Naive B cell (primary cell): ENCODE measurements at places on chromosomes 13 and 19.

DNA sequence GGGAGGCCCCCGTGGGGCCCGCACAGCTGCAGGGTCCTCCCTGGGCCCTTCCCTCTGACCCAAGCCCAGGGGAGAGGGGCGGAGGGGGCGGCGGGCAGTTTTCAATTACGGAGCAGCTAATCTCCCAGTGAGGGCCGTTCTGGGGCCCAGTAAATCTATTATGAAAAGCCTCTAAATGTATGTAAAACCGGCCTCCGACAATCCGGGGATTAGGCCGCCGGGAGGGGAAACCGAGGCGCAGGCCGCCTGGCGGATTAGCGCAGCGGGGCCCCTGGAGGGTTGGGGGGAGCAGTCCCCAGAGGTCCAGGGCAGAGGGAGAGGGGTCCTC is 25.1 kb downstream of the EFNA2 start:
- H3K27me3 ChIP-seq = peaks cover 4% of the 10 kb centered on the region
- H3K36me3 ChIP-seq = no peaks in the 10 kb centered on the region
- no peaks in the 10 kb centered on the region for H3K4me1 ChIP-seq
- no peak overlapping the region for H3K4me3 ChIP-seq

DNA sequence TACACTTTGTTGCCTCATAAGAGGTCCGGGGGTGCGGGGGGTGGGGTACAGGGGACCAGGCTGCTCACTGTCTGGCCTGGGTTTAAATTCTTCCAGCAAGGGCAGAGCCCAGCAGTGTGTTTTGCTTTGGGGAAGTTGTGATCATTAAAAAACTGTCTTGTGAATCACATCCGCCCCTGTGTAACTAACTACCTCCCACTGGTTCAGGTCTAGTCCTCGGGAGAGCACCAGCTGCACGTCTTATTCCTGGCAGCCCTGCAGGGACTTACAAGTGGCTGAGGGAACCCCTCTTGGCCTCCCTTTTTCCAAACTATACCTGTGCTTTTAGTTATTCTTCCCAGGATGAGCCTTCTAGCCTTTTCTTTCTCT is 127.5 kb downstream of the SIPA1L3 start:
- H3K27ac ChIP-seq = peak overlapping the region; percentile 95
- H3K4me3 ChIP-seq = peak overlapping the region; percentile 76
- no peaks in the 10 kb centered on the region for H3K27me3 ChIP-seq
- DNase-seq = peak; percentile 71
- peaks cover 79% of the 10 kb centered on the region for H3K4me1 ChIP-seq
- peaks cover 37% of the 10 kb centered on the region for H3K36me3 ChIP-seq

DNA sequence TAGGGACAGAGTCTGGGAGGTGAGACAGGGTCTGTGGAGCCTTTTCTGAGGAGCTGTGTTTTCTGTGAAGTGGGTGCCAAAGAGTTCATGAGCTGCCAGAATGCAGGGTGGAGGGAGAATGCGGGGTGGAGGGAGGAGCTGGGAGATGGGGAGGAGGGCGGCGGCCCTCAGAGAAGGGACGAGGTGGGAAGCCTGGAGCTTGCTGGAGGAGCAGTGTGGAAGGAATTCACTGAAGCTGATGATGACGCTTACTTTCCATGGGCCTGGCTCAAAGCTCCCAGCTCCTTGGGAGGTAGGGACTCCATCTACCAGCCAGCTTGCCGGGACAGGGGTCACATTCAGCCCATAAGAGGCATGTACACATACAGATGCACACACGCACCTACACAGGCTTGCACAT is 62.5 kb downstream of the MCF2L start:
- H3K27ac ChIP-seq = no peak overlapping the region
- peaks cover 20% of the 10 kb centered on the region for H3K4me1 ChIP-seq
- no peak overlapping the region for H3K4me3 ChIP-seq
- no peak for DNase-seq
- H3K36me3 ChIP-seq = no peaks in the 10 kb centered on the region

- H3K4me3 ChIP-seq = no peak overlapping the region
- H3K36me3 ChIP-seq = no peaks in the 10 kb centered on the region
- no peaks in the 10 kb centered on the region for H3K4me1 ChIP-seq
- H3K27me3 ChIP-seq = peaks cover 13% of the 10 kb centered on the region
- H3K27ac ChIP-seq = no peak overlapping the region
- no peak for DNase-seq
Measured at GRCh38 chr13:32850316-32851052, 165.7 kb upstream of the KL start.

DNA sequence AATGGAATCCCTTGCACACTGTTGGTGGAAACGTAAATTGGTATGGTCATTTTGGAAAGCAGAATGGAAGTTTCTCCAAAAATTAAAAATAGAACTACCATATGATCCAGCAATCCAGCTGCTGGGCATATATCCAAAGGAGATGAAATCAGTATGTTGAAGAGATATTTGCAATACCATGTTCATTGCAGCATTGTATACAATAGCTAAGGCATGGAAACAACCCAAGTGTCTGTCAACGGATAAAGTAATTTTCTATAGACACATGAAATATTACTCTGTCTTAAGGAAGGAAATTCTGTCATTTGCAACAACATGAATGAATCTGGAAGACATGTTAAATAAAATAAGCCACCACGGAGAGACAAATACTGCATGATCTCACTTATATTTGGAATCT is 124.7 kb downstream of the GPC5 start:
- H3K4me1 ChIP-seq = no peaks in the 10 kb centered on the region
- no peak for DNase-seq
- H3K36me3 ChIP-seq = no peaks in the 10 kb centered on the region
- no peak overlapping the region for H3K4me3 ChIP-seq
- no peaks in the 10 kb centered on the region for H3K27me3 ChIP-seq
